Tibial nerve (tissue), 4 donors: ENCODE measurements at places on chromosomes 13 and 19.

DNA sequence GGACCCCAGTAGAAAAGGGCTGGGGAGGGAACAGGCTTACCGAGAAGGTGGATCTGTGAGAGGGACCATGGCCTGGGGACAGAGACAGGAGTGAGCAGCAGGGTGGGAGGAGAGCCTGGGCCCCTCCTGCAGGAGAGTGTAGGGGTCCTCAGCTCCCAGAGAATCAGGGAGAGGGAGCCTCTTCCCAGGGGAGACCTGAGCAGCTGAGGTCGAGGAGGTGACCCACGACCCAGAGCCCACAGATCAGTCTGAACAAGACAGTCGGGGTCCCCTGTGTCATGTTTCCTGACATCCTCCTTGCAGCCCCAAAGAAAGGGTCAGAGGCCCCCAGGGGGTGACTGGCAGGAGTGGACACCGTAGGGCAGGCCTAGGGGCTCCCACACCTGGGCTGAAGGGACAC lies 6.7 kb downstream of the CEACAM4 start:
- H3K27ac ChIP-seq, result no peak overlapping the region
- H3K4me1 ChIP-seq, result no peaks in the 10 kb centered on the region
- no peaks in the 10 kb centered on the region for H3K36me3 ChIP-seq
- no peak overlapping the region for H3K4me3 ChIP-seq
- H3K27me3 ChIP-seq, result no peaks in the 10 kb centered on the region
- DNase-seq, result no peak

GRCh38 chr19:36060430-36060829 lies 5.7 kb downstream of the WDR62 start:
- peak; percentile 53 for DNase-seq
- H3K27ac ChIP-seq, result no peak overlapping the region
- H3K27me3 ChIP-seq, result no peaks in the 10 kb centered on the region
- H3K36me3 ChIP-seq, result no peaks in the 10 kb centered on the region
- H3K4me3 ChIP-seq, result no peak overlapping the region

- DNase-seq, result no peak
- H3K4me3 ChIP-seq, result no peak overlapping the region
- no peaks in the 10 kb centered on the region for H3K27me3 ChIP-seq
- H3K36me3 ChIP-seq, result no peaks in the 10 kb centered on the region
- H3K4me1 ChIP-seq, result peaks cover 22% of the 10 kb centered on the region
- no peak overlapping the region for H3K27ac ChIP-seq
Measured at GRCh38 chr13:107374038-107374437, 806.1 kb upstream of the ARGLU1 start.

GRCh38 chr19:29712744-29713516 lies 2.1 kb downstream of the C19orf12 start:
- peaks cover 4% of the 10 kb centered on the region for H3K36me3 ChIP-seq
- no peak overlapping the region for H3K27ac ChIP-seq
- H3K27me3 ChIP-seq, result no peaks in the 10 kb centered on the region

GRCh38 chr13:97440598-97441170 lies 6.7 kb downstream of the RAP2A start:
- no peak for DNase-seq
- H3K27me3 ChIP-seq, result no peaks in the 10 kb centered on the region
- H3K4me1 ChIP-seq, result peaks cover 17% of the 10 kb centered on the region
- no peak overlapping the region for H3K4me3 ChIP-seq

GRCh38 chr13:21243045-21243897 lies 66.8 kb downstream of the MRPL57 start:
- no peaks in the 10 kb centered on the region for H3K4me1 ChIP-seq
- H3K4me3 ChIP-seq, result no peak overlapping the region
- H3K27ac ChIP-seq, result no peak overlapping the region
- no peaks in the 10 kb centered on the region for H3K27me3 ChIP-seq

DNA sequence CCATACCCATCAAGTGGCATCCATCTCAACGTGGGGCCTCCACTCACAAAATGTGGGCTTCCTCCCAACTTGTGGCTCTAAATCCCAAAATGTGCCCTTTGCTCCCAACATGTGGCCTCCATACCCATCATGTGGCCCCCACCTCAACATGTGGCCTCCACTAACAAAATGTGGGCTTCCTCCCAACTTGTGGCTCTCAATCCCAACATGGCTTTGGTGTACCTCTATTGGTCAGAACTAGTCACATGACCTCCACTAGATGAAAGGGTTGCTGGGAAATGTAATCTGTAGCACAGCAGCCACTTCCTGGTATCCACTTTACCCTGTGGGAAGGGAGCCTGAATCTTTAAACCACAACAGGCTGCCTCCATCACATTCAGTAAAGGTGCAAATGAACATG lies 10.1 kb upstream of the ACER1 start:
- no peak for DNase-seq
- H3K36me3 ChIP-seq, result no peaks in the 10 kb centered on the region
- H3K27me3 ChIP-seq, result no peaks in the 10 kb centered on the region
- H3K27ac ChIP-seq, result no peak overlapping the region
- no peak overlapping the region for H3K4me3 ChIP-seq
- H3K4me1 ChIP-seq, result no peaks in the 10 kb centered on the region

DNA sequence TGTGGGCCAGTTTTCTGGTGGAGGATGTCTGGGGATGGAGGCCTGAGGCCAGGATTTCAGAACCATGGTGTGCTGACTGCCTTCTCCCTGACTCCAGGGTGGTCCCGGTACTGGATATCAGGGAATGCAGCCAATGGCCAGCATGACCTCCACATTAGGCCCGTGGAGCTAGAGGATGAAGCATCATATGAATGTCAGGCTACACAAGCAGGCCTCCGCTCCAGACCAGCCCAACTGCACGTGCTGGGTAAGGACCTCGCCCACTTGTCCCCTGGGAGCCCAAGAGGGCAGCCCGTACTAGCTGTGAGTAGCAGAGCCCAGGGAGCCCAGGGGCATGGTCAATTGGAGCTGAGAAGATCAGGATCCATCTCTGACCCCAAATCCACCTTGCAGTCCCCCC lies 1.6 kb downstream of the KIRREL2 start:
- no peak for DNase-seq
- no peaks in the 10 kb centered on the region for H3K36me3 ChIP-seq
- H3K27me3 ChIP-seq, result no peaks in the 10 kb centered on the region
- no peak overlapping the region for H3K4me3 ChIP-seq

- no peak overlapping the region for H3K4me3 ChIP-seq
- H3K4me1 ChIP-seq, result peaks cover 28% of the 10 kb centered on the region
- DNase-seq, result no peak
- no peaks in the 10 kb centered on the region for H3K27me3 ChIP-seq
- H3K27ac ChIP-seq, result no peak overlapping the region
- H3K36me3 ChIP-seq, result no peaks in the 10 kb centered on the region
Measured at GRCh38 chr13:37488726-37489125, 109.8 kb downstream of the POSTN start.
